NCI-H2029 treated with DMSO at 0.1 percent for 48 hours (cell line): ENCODE measurements at places on chromosomes 6 and 20.

- no peak for DNase-seq
These were observed 286.1 kb downstream of the SYNE1 start for GRCh38 chr6:152351110-152351509.

DNA sequence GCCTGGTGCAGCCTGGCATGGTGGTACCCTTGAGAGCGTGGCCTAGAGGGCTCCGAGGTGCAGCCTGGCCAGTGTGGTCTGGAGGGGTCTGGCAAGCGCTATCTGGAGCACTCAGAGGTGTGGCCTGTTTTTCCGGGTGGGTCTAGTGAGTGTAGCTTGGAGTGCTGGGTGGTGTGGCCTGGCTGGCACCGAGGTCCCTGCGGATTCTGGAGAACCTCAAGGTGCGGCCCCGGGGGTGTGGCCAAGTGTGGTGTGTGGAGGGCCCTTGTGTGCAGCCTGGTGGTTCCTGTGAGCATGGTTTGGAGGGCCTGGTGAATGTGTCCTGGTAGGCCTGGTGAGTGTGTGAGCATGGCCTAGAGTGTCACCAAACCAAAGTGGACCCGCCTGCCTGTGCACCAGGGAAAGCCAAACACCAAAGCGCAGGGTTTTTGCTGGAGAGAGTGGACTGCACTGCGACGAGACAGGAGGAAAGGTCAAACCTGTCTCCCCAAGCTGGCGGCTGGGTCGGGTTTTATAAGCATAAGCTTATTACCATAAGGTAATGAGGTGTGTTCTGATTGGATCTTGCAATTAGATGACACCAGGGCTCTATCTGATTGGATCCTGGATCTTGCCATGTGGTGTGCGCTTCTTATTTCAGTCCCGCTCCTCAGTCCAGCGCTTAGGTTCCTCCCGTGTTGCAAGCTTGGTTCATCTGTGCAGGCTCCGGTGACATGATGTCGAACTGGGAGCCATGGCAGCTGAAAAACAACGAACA, 35.7 kb downstream of the IGF2R start:
- no peak for DNase-seq

- DNase-seq: no peak
These were observed 331.0 kb downstream of the HAO1 start for GRCh38 chr20:7609251-7609650.

DNA sequence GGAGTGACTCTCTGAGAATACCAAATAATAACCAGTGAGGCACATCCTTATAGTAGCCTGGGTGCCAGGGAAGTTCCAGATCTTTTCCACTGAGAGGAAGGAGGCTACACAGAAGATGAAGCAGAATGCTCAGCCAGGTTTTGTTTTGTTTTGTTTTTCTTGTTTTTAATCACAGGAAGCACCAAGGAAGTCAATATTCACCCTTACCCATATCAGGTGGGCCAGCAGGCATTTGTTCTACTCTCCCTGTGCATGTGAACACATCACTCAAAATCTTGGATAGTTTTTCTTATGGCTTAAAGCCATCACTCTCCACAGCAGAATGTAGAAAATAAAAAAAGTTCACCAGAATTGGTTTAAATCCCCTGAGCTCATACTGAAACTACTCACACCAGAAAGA, 10.5 kb downstream of the SLC17A1 start:
- DNase-seq: no peak

DNA sequence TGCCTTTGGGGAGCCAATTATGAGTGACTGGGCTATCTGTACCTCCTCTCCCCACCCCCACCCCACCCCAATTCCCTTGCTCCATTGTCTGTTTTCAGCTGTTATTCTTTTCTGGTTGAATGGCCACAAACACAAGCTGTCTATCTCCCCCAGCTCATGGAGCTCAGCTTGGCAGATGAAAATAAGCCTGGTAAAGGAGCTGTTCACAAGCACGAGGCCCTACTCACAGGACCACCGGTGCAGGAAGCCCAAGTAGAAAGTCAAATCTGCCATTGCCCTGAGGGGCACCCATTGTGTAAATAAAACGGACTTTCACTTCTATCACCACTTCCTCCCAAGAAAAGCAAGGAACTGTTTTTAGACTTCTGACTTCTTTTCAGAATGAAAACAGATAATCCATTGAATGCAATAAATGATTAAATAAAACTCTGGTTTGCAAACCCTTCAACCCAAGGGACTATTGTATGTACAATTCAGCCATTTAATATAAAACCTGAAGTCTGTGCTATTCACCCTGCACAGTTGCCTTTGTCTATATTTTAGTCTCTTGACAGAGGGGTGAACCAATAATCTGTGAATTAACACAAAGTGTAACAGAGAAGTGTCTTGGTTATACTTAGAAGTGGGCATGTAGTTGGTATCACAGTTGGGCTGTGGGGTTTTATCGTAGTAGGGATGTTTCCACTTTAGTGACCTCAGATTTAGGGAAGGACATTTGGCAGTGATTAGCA, 27.7 kb downstream of the RIPOR2 start:
- no peak for DNase-seq

DNA sequence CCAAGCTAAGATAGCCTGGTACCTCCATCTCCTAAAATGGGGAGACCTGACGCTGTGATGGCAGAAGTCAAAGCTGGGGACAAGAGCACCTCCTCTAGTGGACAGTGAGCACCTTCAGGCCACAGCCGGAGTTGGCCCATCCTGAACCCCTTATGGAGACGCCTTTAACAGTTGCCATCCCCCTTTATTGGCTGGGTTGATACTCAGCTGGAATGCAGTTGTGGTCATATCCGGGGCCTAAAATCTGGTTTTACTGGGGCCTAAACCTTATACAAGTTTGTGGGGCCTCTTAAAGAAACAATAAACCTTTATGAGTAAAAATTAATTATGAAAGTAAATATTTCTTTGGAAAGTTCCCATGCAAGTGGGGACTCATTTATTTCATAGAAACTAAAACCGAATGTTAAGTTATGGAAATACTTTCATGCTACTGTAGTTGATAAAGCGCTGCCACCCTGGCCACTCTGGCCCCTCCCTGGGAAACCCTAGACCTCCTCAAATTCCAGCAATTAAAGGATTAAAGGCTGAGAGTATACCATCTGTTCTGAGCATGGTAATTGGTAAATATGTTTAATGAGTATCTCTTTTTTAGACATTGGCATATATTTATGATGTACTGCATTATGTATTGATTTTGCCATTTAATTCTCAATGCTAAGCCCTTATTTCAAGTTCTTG, 95.1 kb upstream of the SASH1 start:
- DNase-seq: no peak

DNA sequence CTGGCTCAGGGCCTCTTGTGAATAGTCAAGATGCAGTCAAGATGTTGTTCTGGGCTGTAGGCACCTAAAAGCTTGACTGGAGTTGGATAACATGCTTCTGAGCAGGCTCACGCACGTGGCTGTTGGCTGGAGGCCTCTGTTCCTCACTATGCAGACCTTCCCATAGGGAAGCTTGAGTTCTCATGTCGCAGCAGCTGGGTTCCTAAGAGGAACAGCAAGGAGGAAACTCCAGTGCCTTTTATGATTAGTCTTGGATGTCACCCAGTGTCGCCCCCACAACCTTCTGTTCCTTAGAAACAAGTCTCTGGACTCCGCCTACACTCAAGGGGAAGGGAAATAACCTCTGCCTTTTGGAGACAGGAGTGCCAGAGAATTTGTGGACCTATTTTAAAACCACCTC, 210.7 kb downstream of the BCAS1 start:
- no peak for DNase-seq

- no peak for DNase-seq
These were observed 261.7 kb downstream of the SAMD5 start for GRCh38 chr6:147770221-147770620.

GRCh38 chr20:48364688-48365421, 462.9 kb downstream of the PREX1 start:
- DNase-seq: no peak

DNA sequence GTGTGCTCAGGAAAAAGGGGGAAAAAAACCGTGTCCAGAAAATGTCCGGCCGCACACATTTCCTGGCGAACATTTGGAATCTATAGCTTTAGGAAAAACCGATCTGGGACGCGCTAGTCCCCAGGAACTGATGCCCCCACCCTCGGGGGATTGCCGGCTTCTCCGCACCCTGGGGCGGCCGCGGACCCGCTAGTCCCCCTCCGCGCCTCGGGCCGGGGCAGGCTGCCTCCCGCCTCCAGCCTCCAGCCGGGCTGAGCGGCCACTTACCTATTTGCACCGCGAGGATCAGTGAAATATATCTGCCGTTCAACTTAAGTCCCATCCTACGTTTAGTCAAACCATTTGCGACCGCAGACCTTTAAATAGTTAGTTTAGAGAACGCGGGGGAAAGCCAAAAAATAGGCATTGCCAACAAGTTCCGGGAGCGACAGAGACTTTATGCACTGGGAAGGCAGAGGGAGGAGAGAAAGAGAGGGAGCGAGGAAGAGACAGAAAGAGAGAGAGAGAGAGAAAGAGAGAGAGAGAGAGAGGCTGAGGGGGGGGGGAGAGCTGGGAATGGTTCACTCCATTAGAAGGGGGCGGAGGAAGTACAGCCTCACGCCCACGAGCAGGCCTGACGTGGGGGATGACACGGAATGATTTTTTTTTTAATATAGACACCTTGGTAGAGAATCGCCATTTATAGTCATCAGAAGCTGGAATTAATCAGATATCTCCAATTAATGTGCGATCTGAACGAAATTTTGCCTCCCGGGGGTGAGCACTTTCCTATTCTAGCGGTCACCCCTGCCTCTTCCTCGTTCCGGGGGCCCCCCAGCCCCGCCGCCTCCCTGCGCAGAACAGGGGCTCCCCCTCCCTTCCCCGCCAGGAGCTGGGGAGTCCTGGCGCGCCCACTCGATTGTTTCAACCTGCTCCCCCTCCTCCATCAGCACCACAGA, at the start of gene NRN1:
TSS of gene NRN1 (minus strand) at position 498 of the 938 bp plus-strand sequence. CDS start at position 322, 176 bp downstream.
- peak; percentile 73 for DNase-seq

DNA sequence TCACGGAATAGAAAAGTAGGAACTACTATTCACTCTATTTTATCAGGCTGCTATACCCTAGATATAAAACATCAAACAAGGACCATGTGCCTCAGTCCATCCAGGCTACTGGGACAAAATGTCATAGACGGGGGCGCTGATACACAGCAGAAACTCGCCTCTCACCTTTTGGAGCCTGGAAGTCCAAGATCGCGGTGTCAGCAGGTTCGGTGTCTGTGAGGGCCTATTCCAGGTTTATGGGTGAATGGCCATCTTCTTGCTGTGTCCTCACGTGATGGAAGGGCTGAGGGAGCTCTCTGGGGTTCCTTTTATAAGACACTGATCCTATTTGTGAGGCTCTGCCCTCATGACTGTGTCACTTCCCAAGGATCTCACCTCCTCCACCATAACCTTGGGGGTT, 89.5 kb downstream of the DLL1 start:
- DNase-seq: no peak
